A549 treated with GW870086 at 1 μM for 4 hours (cell line): ENCODE measurements at places on chromosomes 11 and 22. TPM values are rescaled to one million over a fixed set of nuclear protein-coding genes. Genes with fewer than 3 reads are reported as not detected.

The KBTBD3 gene
- 1.1 to 4.4 TPM (median 1.6 TPM) in 5 replicates for total RNA-seq

The C1QTNF5 gene
- total RNA-seq = not detected in 5 replicates

The NADSYN1 gene
- 39.2 to 51.5 TPM (median 45.2 TPM) in 5 replicates for total RNA-seq

The TRIM51 gene
- total RNA-seq = not detected in 5 replicates

The RHOD gene
- 42.7 to 53.3 TPM (median 51.1 TPM) in 5 replicates for total RNA-seq

The HEPN1 gene
- not detected in 5 replicates for total RNA-seq

The FOLR1 gene
- 0.16 to 0.30 TPM (median 0.24 TPM) in 3 of 5 replicates, not detected in the others for total RNA-seq

The ZBTB16 gene
- total RNA-seq = 0.13 to 0.50 TPM (median 0.23 TPM) in 5 replicates

The DSCAML1 gene
- 0.18 to 0.41 TPM (median 0.19 TPM) in 5 replicates for total RNA-seq

The CBX7 gene
- 0.80 to 1.4 TPM (median 1.2 TPM) in 5 replicates for total RNA-seq

The PTPN5 gene
- 0.17 TPM in 1 of 5 replicates, not detected in the others for total RNA-seq

The EMID1 gene
- total RNA-seq = 0.23 to 0.74 TPM (median 0.45 TPM) in 5 replicates

The CD3D gene
- total RNA-seq = not detected in 5 replicates

The TIMP3 gene
- total RNA-seq = 1.1 to 1.9 TPM (median 1.2 TPM) in 5 replicates

The TTC28 gene
- 1.8 to 3.2 TPM (median 2.8 TPM) in 5 replicates for total RNA-seq

The SLN gene
- 0.52 to 2.1 TPM (median 1.6 TPM) in 5 replicates for total RNA-seq

The C11orf65 gene
- total RNA-seq = 0.12 to 0.49 TPM (median 0.14 TPM) in 3 of 5 replicates, not detected in the others

The MOV10L1 gene
- 0.07 TPM in 1 of 5 replicates, not detected in the others for total RNA-seq

The TRPM5 gene
- not detected in 5 replicates for total RNA-seq
